ENCODE measurements at places on chromosomes 2 and 18.

- DNase-seq: no peak
These were observed 40.5 kb downstream of the OXER1 start for GRCh38 chr2:42723465-42723864.

GRCh38 chr2:19611491-19612332 lies 253.3 kb upstream of the OSR1 start:
- no peak for DNase-seq

DNA sequence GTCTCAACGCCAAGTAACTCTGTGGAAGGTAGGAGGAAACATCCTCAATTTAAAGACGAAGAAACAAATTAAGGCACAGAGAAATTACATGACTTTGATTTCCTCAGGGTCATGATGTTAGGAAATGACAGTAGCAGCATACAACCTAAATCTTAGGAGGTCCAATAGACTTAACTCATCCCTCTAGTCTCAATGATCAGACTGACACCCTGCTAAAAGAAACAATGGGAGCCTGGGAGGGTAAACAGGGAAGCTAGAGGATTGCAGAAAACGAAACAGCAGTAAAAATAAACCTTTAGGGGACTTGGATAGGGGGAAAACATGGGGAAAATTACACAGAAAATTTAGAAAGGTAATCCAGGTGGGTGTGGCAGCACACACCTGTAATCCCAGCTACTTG lies 56.0 kb downstream of the ROCK2 start:
- no peak for DNase-seq

GRCh38 chr2:234341306-234341985 lies 155.4 kb downstream of the ARL4C start:
- no peak for DNase-seq

- DNase-seq: no peak
These were observed 67.6 kb upstream of the ZFP36L2 start for GRCh38 chr2:43293744-43294695.

DNA sequence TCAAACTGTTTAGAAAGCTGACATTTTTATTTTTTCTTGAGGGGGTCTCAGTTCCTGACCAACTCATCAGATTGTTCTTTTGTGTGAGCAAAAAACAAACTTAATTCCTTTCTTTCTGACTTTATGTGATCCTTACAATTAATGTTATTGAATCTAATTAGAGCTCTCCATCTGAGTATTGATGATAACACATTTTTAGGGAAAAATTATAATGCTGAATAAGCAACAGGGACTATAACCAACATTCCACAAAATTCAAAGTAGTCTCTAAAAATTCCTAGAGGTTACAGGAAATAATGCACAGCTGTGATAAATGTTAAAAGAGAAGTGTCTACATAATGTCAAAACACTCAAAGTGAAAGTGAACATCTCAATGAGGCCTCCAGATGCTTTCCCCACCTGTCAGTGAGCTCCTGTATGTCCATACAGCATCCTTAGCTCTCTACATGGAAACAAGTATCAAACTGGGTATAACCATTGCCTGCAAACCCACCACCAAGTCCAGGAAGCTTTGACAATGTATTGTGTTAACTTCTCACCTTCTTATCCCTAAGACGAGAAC lies 786.0 kb upstream of the SLC39A10 start:
- DNase-seq: no peak

DNA sequence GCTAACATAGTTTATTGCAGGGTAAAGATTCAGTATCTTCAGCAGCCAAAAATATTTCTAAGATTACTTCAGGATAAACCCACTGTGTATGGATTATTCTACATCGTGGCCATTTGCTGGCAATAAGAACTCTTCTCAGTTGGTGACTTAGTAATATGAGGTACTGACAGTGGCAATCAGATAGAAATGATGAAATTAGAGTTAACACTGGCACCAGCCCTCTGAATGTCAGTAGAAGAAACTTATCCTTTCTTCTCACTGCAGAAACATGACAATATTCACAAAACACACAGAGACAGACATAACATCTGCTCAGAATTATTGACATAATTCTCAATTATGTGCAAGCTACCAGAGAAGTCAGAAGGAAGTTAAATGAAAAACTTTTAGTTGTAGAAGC lies 246.3 kb upstream of the COL3A1 start:
- DNase-seq: no peak

GRCh38 chr2:20429528-20429927 lies 17.3 kb upstream of the RHOB start:
- DNase-seq: no peak

GRCh38 chr2:29014811-29015421 lies 33.8 kb downstream of the TOGARAM2 start:
- DNase-seq: no peak

GRCh38 chr18:50250935-50251334 lies 15.4 kb downstream of the CFAP53 start:
- no peak for DNase-seq

GRCh38 chr2:101401906-101402305 lies 14.6 kb upstream of the CREG2 start:
- no peak for DNase-seq

DNA sequence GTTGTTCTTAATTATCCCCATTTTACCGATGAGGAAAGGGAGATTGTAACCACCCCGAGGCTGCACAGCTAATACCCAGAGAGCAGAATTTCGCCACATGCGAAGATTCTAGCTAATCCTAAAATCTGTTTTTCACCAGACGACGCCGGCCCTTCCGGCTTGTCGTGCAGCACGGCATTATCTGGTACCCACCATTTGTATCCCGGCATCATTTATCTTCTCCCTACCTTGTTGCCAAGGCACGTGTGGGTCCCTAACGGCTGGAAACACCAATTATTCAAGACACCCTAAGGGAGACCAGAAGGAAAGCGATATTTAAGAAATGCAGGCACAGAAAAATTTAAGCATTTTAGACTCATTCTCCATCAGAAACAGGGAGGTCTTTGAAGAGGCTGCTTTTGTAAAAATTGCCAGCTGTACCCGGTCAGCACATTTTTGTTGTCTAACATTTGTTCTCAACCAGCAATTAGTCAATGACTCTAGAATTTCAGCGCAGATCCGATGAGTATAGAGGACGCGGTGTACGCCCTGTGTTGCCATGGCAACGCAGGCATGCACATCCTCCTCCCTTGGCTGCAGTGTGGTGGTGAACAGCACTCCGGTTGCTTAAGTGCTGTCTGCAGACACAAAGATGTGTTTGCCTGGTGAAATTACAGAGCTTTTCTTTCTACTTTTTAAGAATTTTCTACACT lies 111.6 kb downstream of the AGAP1 start:
- no peak for DNase-seq

DNA sequence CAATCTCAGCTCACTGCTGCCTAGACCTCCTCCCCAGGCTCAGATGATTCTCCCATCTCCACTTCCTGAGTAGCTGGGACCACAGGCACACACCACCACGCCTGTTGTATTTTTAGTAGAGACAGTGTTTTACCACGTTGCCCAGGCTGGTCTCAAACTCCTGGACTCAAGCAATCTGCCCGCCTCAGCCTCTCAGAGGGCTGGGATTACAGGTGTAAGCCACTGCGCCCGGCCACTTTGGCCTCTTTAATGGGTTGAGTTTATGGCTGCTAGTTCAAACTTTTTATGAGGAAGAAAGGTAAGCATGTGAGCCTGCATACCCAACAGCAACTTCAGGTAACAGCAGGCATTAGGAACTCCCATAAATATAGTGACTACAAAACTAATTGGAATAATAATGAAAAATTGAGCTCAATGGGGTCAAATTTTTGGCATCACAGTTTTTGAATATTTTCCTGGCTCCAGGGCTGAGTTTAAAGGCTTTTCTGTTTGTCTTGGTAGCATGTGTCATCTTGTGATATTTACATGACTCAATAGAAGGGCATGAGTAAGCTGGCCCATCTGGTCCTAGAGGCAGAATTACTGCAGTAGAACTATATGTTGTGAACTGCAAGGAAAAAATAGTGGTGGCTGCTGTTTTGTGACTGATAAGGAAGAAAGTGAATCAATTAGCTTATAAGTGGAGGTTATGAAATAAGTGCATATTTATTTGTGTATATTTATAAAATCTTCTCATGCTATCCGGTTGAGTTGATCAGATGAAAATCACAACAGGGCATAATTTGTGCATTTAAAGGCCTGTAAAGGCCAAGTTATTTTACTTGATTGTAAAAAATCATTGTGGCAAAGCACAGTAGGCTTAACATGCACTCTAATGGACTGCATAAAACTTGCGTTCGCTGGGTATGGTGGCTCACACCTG lies 24.8 kb downstream of the GALM start:
- peak; percentile 66 for DNase-seq

DNA sequence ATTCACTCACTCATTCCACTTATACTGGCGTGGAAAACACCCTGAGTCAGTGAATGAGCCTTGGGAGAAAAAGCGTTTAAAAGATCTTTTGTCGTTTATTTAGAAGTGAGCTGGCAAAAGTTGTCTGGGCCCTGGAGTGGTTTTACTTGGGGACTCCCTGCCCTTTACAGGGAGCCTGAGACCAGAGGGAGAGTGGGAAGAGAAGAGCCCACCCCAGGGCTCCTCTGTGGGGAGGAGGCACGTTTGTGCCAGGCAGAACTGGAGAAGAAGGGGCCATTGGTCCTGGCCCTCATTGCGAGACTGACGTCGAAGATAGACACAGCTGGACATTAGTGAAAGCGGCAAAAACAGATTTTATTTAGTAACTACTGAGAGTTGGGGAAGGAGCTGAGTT lies 25.7 kb downstream of the DCDC2C start:
- no peak for DNase-seq

GRCh38 chr18:44693030-44693784 lies 12.5 kb downstream of the SETBP1 start:
- no peak for DNase-seq

DNA sequence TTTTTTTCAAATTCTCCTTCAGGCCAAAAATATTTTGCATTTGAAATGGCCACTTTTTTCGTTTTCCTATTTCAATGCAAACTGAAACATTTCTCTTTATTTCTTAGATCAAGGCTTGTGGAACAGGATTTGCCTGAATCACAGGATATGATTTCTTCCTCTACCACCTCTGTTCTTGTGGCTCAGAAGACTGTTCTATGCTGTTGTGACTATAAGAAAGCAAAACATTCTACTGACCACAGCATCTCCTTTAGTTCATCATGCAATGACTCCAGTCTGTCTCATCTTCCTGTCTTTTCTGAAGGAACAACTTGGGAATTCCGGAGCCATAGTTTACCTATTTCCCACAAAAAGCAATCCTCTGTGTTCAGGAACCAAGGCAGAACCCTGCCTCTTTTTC lies 16.2 kb upstream of the ZNF512 start:
- no peak for DNase-seq

DNA sequence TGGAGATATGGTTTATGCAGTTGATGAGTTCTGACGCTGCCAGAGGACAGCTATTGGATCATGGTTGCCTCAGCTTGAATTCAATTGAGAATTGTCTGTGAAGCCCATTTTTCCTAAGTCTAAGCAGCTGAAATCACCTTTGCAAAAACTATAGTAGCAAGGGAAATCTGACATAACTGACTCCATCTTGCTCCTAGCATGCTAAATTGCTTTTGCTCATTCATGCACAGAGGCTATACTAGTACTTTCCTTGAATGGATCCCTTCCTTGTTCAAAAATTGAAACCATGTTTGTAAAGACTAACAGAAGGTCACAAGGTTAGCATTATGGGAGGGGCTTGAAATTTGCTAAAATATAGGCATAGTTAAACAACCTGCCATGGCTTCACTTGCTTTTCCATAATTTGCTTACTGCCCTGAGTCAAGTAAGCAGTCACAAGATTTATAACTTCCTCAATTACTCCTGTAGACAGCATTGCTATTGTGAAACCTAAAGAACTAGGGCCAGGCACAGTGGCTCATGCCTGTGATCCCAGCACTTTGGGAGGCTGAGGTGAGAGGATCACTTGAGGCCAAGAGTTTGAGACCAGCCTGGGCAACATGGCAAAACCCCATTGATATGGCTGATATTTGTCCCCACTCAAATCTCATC lies 41.2 kb downstream of the CHRNA1 start:
- no peak for DNase-seq

DNA sequence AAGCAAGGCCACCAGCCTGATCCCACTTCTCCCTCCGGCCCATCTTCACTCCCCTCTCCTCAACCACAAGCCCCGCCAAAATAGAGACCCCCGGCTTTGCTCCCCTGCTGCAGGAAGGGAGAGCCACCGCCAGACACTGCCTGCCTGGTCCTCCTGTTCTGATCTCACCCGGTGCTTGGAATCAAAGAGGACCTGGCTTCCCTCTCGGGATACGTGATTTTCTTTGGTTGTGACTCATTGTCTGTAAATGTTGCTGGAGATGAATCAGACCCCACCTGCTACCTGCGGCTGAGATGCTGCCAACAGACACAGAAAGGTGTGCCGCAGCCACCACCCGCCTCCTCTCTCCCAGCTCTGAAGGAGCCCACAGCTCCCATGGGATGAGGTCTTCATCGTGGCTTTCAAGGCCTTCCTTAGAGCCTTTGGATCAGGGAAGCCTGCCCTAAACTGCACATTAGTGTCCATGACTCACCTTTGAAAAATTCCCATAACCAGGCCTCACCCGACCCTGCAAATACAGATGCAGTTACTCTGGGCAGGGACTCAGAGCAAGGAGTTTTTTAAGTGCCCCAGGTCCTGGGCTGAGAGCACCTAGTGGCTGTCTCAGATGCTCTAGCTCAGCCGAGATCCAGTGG lies 79.4 kb upstream of the ZNF532 start:
- DNase-seq: no peak

DNA sequence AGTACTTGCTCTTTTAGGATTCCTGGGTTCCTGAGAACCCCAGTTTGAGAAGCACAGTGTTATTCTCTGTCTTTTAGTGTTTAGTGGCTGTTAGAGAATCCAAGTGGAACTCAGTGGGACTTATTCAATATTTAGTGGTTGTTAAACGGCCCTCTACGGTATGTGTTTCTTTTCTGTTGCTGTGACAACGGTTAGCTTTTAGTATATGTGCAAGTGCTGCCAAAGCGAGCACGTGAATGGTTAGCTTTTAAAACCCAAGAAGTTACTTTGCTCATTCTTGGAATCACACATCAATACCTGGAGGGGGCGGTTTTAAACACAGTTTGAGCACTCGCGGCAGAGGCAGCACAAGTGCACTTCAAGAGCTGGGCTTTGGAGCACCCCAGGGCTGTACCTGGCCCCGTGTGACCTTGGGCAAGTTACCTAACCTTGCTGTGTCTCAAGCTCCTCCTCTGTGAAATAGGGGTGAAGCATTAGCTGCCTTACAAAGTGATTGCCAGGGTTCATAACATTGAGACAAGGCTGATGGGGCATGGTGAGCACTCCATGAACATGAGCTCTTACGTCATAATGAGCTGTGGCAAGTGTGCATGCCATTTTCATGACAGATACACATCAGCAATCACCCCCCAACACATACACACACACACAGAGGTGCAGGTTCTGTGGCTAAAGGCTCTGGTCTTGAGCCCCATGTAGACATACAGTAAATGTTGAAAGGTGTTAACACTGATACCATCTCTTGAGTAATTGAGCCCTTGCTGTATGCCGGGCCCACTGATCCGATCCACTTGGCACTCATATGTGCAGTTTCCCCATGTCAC lies 234.1 kb downstream of the ALPK2 start:
- no peak for DNase-seq

- no peak for DNase-seq
These were observed 58.3 kb upstream of the RAPGEF4 start for GRCh38 chr2:172677363-172677762.

DNA sequence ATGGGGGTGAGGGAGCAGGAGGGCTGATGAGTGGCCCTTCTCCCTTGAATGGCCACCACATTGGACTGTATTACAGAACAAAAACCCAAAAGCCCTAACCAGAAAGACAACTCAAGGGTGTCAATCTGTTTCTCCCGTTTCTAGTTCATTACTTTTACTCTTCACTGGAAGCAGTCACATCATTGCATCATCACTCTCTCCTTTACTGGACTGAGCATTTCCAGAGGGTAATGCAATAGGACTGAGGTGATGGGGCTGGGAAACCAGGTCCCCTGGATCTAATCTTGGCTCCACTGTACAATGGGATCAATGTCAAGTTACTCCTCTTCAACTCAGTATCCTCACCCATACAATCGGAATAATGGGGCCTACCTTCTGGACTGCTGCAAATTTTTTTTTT lies 56.1 kb downstream of the BCL2 start:
- no peak for DNase-seq
